ENCODE measurements at places on chromosomes 7 and 10.

- no peak overlapping the region for H3K4me3 ChIP-seq
- DNase-seq: no peak
- peaks cover 14% of the 10 kb centered on the region for H3K36me3 ChIP-seq
- peaks cover 65% of the 10 kb centered on the region for H3K4me1 ChIP-seq
Measured at GRCh38 chr10:29730969-29731368, 96.2 kb upstream of the SVIL start.

- H3K27me3 ChIP-seq: no peaks in the 10 kb centered on the region
- no peak overlapping the region for H3K27ac ChIP-seq
- DNase-seq: no peak
- H3K4me1 ChIP-seq: peaks cover 1% of the 10 kb centered on the region
- H3K4me3 ChIP-seq: no peak overlapping the region
- no peaks in the 10 kb centered on the region for H3K36me3 ChIP-seq
Measured at GRCh38 chr7:88452646-88453045, 146.0 kb upstream of the STEAP4 start.

DNA sequence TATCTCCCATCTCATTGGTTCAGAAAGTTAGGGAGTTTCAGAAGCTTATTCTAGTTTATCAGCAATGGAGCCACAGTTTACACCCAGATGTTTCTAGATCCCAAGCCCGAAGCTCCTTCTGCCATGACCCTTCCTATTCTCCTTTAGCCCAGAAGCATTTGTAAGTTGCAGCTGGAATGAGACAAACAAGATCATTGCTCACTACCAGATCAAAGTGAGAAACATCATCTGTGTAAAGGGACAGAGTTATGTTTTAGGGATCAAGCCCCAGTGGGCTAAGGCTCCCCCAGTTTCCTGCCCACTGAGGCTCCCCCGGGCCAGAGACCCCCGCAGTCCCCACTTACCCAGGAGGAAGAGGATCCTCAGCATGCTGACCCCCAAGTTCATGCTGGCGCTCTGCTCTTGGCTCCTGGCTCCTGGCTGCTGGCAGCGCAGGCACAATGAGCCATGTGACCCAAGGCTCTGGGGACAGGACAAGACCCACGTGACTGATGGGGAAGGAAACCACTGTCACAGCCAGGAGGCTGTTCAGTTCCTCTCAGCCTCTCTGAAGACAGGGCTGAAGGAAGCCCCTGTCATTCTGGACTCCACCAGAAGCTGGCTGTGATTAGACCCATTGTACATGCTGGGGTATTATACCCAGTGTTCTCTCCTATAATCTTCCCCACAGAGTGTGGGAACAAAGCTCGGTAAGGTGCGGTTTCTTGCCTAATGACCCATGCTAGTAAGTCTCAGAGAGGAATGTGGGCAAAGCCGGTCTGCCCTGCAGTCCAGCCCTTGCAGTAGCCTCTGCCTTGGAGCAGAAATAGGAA, at the start of gene TMEM273:
TSS of gene TMEM273 (minus strand) at position 442 of the 812 bp plus-strand sequence. CDS start at position 387, 55 bp downstream.
- no peaks in the 10 kb centered on the region for H3K36me3 ChIP-seq
- DNase-seq: no peak
- no peaks in the 10 kb centered on the region for H3K4me1 ChIP-seq
- peaks cover 42% of the 10 kb centered on the region for H3K27me3 ChIP-seq
- no peak within 1 kb of the TSS for H3K4me3 ChIP-seq
- H3K27ac ChIP-seq: no peak within 1 kb of the TSS

GRCh38 chr10:69142983-69143382, 19.0 kb downstream of the VPS26A start:
- H3K27ac ChIP-seq: no peak overlapping the region
- H3K36me3 ChIP-seq: peaks cover 10% of the 10 kb centered on the region
- H3K27me3 ChIP-seq: no peaks in the 10 kb centered on the region

DNA sequence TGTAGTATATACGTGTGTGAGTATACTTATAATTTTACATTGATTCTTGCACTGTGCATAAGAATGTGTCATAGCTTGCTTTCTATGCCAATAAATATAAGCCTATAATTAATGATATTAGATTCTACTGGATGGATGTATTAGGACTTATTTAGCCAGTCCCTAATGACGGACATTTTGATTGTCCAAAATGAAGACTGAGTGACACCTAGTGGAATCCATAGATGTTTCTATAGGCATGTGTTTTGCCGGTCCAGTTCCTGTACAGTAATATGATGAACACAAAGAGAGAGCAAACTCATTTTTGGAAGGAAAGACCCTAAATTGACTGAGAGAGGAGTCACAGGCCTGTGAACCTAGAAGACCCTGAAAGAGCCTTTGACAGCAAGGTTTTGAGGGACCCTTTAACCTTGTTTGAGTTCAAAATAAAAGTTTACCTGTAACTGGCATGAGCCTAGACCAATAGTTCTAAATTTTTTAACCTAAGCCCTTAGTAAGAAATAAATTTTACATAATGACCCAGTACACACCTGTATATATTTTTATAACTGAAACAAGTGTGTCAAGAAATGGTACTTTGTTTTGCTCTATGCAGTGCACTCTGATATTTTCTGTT, 42.4 kb upstream of the AGBL3 start:
- DNase-seq: no peak
- peaks cover 48% of the 10 kb centered on the region for H3K36me3 ChIP-seq
- H3K27ac ChIP-seq: no peak overlapping the region
- peaks cover 38% of the 10 kb centered on the region for H3K4me1 ChIP-seq
- H3K4me3 ChIP-seq: no peak overlapping the region
- no peaks in the 10 kb centered on the region for H3K27me3 ChIP-seq
